ENCODE measurements at places on chromosomes 7 and 10.

DNA sequence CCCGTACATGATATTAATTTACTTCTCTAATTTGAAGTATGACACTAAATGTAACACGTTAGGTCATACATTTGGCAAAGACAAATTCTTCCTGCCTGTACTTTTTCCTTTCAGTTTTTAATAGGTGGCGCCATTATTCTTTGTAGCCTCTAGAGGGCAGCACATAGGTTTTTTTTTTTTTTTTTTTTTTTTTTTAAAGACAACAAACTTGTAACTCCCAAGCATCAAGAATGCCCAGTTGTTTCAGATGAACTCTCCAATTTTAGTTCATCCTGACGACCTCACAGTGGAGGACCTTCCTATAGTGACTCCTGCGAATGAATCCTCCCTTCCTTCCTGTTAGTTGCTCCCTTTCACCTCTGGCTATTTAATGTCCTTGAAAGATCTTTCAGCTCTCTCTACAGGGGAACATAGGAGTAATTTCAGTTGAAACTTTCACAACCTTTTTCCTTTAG lies 139.3 kb upstream of the HDAC9 start:
- DNase-seq = peak; percentile 47

GRCh38 chr7:95871075-95871848 lies 98.9 kb downstream of the DYNC1I1 start:
- DNase-seq = peak; percentile 69

DNA sequence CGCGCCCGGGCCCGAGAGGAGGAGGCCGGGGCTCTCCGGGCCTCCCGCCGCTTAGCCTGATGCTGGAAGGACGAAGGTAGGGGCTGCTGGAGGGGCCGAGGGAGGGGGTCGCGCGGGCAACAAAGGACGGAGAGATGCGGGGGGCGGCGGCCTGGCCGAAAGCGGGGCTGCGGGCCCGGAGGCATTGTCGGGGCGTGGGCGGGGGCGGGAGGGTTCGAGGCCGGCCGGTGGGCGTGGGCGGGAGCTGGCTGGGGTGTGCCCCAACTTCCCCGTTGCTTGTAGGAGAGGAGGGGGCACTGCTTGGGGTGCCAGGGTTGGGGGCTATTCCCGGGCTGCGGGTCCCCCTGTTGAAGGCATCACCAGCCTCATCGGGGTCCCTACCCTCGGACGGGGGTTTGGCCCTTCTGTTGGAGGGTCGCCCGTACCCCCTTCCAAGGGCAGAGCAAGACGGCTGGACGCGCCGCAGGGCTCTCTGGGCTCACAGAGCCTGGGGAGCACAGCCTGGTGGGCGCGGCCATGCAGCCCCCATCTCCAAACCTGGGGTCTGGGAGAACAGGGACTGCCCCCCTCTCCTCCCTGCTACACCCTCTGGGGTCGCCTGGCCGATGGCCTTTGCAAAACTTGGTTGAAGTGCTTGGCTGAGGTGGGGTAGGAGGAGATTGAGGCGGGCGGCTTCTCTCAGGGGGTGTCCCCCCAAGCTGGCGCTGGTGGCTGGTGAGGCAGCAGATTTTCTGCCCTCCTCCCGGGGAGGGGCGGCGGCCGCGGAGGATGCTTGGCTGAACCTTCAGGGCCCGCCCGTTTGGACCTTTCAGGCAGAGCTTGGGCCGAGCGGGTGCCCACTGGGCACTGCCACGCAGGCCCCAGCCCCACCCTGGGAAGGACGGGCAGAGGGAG lies 699 bp downstream of the CLIP2 start:
- peak; percentile 57 for DNase-seq

DNA sequence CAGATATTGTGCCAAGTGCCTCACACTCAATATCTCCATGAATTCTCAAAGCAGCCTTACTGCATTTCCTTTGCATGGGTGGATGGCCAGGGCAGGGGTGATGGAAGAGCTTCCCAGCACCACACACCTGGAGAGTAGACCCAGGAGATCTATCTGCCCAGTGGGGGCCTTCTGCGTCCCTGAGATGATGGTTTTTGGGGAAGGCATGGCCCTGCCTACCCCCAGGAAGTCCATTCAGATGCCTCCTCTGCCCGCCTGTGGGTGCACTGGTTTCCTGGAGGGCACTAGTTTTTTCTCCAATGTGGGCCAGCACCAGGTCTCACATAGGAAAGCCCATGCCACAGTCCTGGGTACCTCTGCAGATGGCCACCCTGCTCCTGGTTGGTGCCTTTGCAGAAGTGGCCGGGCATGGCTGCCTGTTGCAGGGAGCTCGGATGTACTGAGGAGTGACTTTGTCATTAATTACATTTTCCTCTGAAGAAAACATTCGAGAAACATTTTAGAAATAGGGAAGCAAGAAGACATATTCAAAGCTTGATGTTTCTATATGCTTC lies 28.2 kb upstream of the ZNF488 start:
- DNase-seq = no peak

GRCh38 chr10:1715821-1716220 lies 21.5 kb downstream of the ADARB2 start:
- DNase-seq = no peak

DNA sequence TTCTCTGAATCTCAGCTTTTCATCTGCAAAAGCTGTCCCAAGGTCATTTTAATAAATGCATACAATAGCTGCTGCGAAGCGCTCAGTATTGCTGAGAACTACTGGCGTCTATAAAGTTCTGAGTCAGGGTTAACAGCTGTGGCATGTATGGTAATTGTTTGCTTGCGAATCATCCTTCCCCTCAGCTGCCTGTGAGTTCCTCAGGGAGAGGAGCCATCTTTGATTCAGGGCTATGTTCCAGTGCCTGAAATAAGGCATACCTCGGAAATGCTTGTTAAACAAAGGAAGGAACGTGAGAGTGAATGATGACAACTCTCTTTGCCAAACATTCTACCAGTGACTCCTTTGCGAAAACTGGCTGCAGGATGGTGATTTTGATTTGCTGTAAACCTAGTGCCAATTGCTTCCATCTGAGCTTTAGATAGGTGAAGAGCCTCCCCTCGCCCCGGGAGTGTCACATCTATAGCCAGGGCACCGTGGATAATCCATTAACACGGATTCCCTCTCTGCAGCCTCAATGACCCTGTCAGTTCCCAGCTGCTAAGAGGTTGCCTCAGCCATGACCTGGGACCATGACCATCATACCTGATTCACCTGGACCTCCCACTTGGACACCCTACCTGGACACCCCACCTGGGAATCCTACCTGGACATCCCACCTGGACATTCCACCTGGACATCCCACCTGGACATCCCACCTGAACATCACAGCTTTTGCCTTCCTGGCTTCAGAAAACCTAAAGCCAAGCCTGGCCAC lies 39.6 kb downstream of the GPRIN2 start:
- DNase-seq = no peak

DNA sequence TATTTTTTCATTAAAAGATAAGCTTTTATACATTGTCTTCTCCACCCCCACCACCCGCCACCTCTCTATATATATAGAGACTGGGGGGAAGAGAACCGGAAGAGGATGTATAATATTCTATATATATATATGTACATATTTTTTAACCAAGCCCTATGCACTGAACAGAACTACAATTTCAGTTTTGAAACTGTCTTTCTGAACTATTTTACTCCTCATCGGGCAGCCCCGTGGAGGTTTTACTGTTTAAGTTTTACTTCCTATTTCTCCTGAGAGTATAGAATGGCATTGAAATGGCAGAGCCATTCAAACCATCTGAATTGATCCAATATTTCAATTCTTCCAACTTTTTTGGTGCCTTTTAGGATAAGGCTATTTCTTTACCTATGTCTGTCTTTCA lies 1047.1 kb downstream of the NRG3 start:
- no peak for DNase-seq

Measured in globus pallidus (tissue), 1 donor.